ENCODE measurements at places on chromosomes 7 and 10.

GRCh38 chr7:132368246-132368900, 207.9 kb downstream of the PLXNA4 start:
- no peak for DNase-seq

GRCh38 chr10:52911163-52911562, 138.6 kb upstream of the MBL2 start:
- DNase-seq = no peak

DNA sequence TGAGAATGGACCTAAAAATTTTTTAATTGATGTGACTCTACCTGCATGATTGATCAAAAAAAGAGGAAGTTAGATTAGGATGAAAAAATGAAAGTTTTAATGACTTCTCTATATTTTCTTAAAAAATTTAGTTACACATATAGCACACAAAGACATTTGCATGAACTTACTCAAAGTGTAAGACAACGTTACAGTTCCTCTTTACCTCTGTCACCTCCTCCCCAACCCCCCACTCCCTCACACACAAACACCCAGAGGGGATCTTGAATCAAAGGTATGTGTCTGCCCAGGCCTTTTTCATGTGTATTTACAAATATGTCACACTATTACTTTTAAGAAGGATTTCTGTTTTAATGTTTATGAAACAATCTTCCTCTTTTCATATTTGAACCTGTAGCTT, 20.6 kb upstream of the CDCA7L start:
- DNase-seq = no peak

DNA sequence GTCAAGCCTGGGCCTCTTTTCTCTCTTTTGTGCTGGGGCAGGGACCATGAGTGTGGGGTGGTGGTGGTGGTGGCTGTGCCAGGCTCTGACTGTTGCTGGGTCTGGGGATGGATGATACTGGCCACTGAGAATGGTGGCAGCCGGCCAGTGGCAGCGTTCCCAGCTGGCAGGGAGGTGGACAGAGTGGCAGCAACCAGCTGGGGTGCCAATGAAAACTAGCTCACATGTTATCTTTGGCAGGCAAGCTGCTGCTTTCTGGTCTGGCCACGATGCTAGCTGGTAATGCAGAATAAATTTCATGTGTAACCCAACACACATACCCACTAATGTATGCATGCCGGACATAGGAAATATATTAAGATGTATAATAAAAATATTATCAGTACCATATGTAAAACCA, 95.0 kb upstream of the SLC26A5 start:
- DNase-seq = no peak

DNA sequence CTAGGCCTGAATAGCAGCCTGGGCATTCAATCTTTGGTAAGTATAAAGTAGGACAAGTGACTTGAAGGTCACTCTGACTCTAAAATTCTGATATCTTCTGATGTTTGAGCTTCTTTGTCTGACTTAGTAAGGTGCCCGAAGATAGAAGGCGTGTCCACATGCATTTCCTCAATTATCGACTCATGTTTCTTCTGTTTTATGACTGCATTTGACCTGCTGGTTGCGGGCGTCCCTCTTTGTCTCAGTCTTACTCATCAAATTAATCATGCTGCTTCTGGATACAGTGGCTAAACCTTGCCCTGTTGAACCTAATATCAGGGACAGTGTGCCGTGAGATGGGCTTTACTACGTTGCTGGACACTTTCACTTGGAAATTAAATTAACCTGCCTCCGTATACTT, 534.1 kb downstream of the SDK1 start:
- DNase-seq = no peak

GRCh38 chr7:124354201-124354600, 321.3 kb upstream of the TMEM229A start:
- DNase-seq = no peak

DNA sequence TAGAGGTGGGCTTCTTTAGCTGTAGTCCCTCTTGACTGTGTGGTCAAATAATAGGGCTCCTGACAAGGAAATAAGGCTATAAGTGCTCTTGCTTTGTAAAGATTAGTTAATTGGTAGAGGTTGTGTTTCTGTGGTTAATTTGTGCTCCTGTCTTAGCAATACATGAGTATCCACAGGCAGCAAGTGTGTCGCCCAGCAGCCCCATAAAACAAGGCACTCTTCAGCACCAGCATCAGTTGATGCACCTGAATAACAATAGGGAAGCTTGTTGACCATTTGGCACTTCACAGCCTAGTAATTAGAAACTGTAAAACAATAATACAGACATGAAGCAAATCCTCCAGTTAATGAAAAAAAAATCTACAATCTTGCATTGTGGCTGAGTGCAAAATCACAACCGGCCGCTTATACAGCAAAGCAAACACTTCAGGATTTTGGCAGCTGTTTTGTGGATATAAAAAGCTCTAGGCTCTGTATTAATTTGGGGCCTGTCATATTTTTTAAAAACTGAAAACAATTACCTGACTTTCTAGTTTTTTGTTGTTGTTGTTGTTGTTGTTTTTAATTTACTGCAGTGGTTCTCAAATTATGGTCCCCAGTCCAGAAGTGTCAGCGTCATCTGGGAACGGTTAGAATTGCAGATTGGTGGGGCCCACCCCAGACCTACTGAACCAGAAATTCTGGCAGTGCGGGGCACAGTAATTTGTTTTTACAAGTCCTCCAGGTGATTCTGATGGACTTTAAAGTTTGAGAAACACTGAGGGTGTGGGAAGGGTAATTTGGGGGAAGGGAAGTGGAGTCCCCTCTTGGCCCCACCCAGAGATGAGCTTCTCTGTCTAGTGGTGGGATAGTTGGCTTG, 56.8 kb downstream of the AUTS2 start:
- no peak for DNase-seq

DNA sequence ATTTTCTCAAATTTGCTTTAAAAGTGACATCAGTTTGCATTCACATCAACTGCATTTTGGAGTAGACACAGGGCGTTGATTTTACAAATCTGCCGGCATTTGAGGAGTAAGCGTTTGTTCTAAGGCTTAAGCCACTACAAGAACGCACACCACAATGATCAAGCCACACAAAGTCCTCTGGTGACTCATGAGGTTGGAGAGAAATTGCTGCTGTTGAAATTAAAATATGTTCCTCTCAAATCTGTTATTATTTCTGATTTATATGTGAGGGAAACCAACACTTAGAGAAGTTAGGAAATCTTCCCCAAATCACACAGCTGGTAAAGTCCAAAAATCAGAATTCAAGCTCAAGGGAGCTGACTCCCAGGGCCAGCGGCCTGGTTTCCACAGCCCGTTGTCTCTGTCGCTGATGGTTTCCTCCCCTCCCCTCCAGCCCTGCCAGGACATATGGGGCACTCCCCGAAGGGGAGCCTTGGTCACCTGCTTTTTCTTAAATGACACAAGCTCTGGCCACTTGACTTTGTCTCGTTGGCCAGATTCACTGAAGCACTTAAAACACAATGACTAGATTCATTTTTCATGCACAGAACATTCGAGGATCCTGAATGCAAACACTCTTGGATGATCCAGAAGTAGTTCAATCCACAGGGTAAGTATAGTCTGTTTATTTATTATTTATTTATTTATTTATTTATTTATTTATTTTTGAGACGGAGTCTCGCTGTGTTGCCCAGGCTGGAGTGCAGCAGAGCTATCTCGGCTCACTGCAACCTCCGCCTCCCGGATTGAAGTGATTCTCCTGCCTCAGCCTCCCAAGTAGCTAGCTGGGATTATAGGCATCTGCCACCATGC, 29.2 kb upstream of the KLF6 start:
- DNase-seq = no peak

All from stimulated activated CD8-positive, alpha-beta memory T cell treated with anti-CD3 and anti-CD28 coated beads, Interleukin-7, amount 100 ng/mL, for 4 hours (primary cell).